ENCODE measurements at places on chromosomes 1 and 21.

- DNase-seq = no peak
Measured at GRCh38 chr1:203225071-203225470, 4.4 kb downstream of the CHIT1 start.

- DNase-seq = no peak
Measured at GRCh38 chr1:247145279-247145678, 26.5 kb downstream of the ZNF124 start.

GRCh38 chr1:66981679-66982078 is 56.9 kb downstream of the MIER1 start:
- no peak for DNase-seq

- no peak for DNase-seq
Measured at GRCh38 chr1:215807218-215807617, 240.1 kb downstream of the KCTD3 start.

GRCh38 chr1:117161887-117162286 is 40.3 kb upstream of the TRIM45 start:
- no peak for DNase-seq

DNA sequence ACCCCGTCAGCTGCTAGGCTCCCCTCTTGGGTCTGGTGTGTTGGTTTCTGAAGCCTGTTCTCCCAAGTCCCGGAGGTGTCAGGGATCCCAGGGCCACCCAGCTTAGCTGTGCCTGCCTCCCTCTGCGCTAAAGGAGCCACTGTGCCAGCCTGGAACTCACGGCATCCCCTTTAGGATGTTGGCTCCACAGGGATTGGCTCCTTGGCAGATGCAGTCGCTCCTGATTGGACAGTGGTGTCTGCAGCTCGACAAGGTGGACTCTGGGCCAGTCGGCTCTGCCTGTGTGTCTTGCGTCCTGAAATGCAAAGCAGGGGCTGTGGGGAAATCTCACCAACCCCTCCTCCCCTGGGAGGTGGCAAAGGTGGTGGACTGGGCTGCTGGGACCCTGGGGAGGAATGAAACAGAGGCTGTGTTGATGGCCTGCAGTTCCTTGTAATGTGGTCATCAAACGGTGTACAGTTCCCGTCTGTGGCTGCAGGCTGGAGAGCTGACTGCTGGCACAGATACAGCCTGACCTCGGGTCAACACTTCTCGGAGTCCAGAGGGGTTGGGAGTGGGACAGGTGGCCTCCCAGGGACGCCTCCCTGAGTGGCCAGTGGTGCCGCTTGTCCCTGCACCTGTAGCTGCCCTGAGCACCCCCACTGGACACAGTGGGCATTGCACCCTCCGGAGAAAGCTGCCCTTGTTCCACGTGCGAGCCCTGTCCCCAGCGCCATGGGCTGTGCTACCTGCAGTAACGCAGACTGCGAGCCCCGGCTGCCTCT is 11.5 kb upstream of the KCNAB2 start:
- no peak for DNase-seq

- no peak for DNase-seq
Measured at GRCh38 chr1:164604541-164604940, 45.6 kb downstream of the PBX1 start.

GRCh38 chr1:101435831-101436511 is 199.2 kb downstream of the S1PR1 start:
- no peak for DNase-seq

GRCh38 chr1:43973981-43974442 is 748 bp upstream of the ATP6V0B start:
- DNase-seq = no peak

DNA sequence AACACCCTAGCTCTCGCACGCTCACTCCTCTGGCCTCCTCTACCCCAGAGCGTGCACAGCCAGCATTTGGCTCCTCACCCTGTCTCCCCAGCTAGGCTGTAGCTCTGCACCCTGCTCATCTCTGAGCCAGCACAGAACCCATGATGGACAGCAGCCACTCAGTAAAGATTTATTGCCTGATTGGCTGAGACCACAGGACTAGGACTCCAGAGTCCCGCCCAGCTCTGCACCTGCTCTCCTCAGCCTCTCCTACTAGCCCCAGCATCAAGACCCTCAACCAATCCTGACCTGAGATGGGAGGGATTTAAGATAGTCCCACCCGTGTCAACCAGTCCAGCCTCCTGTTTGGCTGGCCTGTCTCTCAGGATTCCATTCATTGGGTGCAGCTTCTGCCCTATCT is 9.3 kb downstream of the C1QB start:
- DNase-seq = no peak

GRCh38 chr1:62271948-62272728 is 47.1 kb downstream of the KANK4 start:
- DNase-seq = no peak

DNA sequence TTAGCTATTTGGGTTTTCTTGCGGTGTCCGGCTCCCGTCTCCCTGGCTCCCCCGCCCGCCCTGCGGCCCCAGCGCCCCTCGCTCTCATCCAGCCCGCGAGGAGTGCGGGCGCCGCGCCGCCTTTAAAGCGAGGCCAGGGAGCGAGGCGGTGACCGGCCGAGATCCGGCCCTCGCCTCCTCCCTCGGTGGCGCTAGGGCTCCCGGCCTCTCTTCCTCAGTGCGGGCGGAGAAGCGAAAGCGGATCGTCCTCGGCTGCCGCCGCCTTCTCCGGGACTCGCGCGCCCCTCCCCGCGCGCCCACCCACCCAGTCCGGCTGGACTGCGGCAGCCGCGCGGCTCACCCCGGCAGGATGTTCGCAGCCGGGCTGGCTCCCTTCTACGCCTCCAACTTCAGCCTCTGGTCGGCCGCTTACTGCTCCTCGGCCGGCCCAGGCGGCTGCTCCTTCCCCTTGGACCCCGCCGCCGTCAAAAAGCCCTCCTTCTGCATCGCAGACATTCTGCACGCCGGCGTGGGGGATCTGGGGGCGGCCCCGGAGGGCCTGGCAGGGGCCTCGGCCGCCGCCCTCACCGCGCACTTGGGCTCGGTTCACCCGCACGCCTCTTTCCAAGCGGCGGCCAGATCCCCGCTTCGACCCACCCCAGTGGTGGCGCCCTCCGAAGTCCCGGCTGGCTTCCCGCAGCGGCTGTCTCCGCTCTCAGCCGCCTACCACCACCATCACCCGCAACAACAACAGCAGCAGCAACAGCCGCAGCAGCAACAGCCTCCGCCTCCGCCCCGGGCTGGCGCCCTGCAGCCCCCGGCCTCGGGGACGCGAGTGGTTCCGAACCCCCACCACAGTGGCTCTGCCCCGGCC is 492 bp downstream of the HLX start:
- DNase-seq = no peak

DNA sequence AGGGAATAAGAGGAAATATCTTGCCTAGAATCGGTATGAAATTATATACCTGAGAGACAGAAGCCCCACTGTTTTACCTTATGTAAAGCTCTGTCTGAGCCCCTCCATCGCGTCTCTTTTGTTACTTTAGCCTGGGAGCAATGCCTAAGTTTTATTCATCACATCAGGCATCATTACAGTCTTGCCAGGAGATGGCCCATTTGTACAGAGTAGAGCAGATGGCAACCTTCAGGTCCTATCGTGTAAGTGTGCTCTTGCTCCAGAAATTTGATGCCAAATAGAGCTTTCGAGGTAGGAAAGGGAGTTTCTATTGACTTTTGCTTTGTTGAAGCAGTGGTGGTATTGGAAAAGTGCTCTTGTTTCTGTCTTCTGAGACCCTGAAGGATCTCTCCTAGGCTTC is 24.9 kb downstream of the CFAP126 start:
- DNase-seq = no peak

DNA sequence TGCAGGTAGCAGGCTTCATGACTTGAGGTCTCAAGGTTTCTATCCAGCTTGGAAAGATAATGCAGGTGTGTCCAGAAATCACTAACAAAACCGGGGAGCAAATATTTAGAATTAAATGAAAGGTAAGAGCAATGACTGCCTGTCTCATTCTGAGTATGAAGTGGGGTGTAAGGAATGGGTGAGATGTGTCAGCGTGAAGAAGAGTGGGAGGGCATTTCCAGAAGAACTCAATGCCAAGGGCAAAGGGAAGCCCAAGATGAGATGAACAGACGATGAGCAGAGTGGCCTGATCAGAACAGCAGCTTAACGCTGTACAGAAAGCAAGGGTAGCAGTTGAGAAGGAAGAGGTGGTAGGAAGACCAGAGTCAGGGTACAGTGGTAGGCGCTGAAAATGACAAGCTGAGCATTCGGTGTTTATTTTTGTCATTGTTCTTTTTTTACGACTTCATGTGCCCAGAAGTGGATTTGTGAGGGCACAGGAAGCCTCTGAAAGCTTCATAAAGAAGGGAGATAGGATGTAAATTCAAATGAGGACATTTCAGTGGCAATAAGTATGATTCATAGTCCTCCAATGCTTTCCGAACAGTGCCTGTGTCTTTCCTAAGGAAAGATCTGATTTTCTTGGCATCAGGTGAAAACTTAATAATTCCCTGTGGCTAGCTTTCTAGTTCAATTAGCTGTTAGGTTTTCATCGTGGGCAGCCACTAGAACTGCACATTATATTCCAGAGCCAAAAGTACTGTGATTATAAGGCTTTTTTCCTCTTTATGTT is 190.5 kb downstream of the APP start:
- DNase-seq = no peak

DNA sequence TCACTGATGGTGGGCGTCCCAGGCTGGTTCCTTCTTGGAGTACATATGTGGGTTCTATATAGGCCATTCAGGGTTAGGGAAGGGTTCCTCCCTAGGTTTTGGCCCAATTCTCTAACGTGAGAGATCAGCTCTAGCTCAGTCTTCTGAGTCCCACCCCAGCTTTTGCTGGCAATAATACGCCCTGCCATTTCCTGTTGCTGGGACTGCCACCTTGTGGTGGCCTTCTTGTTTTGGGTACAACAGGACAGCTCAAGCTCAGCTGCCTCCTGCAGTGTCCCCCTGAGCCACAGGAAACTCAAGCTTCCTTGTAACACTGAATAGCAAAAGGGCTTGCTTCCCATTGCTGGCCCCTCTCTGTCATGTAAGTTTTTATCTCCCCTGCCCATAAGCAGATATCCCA is 77.8 kb downstream of the BACH1 start:
- DNase-seq = no peak

- DNase-seq = no peak
Measured at GRCh38 chr21:15831497-15831896, 101.7 kb downstream of the USP25 start.

- DNase-seq = peak; percentile 54
Measured at GRCh38 chr1:169109561-169110134, 3.2 kb downstream of the ATP1B1 start.

DNA sequence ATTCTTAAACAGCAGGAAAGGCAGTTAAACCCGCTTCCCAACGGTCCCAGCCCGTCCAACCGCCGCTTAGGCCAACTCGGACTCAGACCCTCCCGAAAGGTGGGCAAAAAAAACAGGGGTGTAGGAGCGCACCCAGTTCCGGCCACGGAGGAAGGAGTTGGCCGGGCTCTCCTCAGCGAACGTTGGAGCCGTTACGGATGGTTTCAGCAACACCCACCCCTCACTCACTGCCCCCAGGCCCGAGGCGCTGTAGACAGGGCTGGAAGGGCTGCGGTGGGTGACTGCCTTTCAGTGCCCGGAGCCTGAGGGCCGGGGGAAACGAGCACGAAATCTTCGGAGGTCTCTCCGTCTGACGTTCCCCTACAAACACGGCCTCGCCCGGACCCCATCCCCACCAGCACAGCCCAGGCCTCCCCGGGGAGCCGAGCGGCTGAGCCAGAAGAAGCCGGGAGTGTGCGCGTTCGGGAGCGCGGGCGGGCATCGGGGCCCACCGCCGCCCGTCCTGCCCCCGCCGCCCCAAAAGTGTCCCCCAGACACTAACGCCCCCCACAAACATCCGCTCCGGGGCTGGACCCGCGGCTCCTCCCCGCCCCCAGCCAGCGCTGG is 1.3 kb downstream of the KDM5B start:
- no peak for DNase-seq

- DNase-seq = no peak
Measured at GRCh38 chr1:159168043-159168442, 3.4 kb upstream of the CADM3 start.

DNA sequence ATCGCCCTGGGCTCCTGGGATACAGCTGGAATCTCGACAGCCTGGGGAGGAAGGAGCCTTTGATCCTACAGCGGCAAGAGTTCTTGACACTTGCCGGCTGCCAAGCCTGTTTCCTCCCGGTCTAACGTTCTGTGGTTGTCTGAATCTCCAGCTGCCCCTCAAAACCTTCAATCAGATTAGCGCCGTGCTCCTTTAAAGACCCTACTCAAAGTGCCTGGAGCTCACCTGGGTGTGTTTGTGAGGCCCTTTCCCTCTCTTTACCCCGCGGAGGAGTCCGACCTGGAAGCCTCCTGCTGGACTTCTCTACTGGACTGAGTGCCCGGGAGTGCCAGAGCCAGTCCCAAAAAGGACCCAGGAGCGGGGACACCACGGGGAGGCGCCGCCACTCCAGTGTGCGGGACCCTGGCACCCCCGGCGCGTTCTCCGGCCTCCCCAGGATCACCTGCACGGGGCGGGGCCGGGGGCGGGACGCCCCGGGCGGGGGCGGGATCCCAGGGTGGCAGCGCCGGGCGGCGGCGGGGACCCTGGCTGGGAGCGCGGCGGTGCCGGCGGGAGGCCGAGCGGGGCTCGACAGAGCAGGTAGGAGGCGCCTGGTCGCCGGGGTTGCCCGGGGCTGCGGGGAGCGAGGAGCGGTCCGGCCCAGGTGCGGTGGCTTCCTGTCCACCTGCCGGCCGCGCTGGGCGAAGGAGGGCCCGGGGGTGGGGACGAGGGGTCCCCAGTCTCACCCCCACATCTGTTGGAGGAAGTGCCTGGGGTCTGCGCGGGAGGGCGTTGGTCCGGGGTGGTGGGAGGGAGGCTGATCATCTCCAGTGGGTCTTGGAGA is at the start of gene NCMAP:
NCMAP (plus strand) TSS at position 497 of the 823 bp plus-strand sequence. CDS start 39,344 bp downstream, outside the sequence.
- no peak for DNase-seq

DNA sequence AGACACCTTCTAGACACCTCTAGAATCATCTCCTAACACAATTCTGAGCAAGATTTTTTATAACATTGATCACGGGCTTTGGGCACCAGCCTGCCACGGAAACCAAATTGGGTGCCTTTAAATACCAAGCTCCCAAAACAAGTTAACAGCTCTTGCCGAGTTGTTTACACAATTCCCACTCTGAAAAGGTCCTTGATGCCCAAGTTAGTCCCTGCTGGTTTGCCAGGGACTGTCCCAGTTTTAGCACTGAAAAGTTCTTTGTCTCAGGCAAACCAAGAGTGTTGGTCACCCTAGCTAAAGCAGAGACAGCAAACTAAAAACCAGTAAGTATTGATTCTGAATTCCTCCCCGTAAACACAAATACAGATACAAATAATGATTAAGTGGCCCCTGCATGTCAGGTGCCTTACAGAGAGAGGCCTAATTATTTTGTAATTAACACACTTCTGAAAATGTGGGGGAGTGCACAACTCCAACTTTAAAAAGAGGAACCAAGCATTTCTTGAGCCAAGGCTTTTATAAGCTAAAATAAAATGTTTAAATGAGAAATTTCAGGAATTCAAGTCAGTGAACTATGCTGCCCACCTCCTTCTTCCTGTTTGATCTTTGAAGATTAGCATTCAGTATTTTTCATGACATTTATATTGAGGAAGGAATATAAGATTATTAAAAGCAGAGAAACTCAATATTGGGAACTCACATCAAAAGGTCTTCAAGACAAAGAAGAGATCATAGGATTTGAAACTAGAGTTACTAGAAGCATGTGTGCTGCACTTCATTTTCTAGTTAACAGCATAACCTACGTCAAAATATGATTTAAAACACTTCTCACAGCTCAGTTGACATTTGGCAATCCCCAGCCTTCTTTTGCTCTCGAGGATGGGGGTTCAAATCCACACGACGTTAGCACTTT is 9.0 kb upstream of the UBE2U start:
- no peak for DNase-seq
